ENCODE measurements at places on chromosomes 6 and 20.

DNA sequence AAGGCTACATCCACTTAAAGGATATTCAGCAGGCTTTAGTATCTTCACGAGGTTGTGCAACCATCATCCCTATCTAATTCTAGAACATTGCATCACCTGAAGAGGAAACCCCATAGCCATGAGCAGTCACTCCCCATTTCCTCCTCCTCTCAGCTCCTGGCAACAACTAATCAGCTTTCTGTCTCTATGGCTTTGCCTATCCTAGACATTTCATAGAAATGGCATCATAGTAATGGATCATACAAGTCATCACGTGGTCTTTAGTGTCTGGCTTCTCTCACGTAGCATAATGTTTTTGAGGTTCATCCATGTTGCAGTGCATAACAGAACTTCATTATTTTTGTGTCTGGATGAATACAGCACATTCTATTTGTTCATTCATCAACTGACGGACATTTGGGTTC, 20.5 kb downstream of the SNAI1 start:
- no peak for DNase-seq

- DNase-seq: no peak
These were observed 48.7 kb upstream of the SRSF6 start for GRCh38 chr20:43408848-43409576.

DNA sequence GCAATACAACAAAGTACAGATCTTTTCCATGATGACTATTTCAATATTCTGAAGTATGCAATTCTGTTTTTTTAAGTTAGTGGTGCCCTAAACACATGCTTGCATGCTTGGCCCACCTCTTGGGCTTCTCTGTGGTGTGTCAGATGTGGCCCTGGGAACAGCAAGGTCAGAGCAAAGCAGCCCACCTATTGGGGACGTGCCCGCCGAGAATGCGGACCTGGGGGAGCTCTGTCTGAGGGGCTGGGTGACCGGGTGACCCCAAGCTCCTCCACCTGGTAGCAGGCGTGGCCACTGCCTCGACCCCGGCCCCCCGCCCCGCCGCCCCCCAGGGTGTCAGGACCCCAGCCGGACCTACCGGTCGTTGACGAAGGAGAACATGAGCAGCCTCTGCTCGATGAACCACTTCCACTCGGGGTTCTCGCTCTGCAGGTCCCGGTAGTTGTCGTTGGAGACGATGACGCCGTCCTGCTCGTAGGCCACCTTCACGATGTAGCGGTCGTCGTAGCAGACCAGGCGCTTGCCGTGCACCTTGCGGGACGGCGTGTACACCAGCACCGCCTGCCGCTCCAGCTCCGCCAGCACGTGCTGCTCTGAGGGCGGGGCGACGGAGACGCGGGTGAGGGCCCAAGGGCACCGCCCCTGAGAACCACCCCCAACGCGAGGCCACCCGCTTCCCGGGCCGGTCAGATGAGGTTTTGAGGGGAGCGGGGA, 28.3 kb downstream of the ZC3H12D start:
- DNase-seq: no peak

DNA sequence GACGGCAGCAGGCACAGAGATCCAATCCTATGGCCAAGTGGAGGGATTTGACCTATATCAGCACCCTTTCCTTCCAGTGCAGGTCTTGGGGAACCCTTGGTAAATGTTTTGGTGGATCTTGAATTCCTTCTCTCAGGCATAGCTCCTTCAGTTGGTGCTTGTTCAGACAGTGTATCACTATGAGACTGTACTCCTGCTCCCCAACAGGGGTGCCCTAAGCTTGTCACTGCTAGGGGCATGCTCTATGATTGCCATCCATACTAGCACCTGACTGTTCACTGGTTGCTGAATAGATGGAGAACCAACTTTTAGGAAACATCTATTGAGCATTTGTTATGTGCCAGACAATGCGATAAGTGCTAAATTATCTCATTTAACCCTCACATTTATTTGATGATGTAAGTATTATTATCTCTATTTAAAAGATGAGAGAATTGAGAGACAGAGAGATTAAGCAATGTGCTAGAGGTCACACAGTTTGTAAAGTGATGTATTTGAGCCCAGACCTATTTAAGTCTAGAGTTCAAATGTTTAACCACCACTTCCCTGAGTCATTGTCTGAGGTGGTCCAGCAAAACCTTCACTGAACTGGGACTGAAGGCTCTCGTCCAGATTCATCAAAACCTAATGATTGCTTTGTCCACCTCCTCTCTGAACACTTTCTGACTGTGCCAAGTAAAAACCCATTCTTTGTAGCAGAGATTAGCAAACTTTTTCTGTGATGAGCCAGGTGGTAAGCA, 34.3 kb downstream of the ADGRF1 start:
- DNase-seq: no peak

DNA sequence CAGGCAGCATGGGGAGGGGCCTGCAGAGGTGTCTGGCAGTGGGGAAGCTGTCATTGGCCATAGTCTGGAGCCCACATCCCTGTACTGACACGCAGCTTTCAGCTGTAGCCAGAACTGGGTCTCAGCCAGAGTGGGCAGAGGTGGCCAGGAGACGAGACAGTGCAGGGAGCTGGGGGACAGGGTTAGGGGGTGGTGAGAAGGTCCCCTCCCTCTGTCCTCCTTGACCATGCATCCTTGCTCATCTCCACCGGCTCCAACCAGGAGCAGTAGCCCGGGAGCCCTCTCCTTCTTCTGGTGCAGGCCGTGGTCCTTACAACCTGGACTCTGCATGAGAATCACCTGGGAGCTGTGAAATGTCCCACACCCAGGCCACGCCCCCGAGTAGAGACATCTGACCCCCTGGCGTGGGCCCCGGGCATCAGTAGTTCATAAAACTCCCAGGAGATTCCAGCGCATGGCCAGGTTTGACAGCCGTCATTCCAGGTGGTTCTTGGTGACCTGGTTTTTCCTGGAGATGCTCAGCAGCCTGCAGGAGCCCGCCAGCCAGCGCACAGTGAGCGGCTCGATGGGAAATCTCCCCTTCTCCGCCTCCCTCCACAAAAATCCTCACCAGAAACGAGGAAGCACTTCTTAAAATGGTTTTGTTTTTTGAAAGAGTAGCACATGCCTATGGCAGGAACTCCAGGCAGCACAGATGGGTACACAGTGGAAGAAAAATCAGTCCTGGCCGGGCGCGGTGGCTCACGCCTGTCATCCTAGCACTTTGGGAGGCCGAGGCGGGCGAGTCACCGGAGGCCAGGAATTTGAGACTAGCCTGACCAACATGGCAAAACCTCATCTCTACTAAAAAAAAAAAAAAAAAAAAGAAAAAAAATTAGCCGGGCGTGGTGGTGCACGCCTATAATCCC, 56.2 kb downstream of the ADNP start:
- DNase-seq: no peak

DNA sequence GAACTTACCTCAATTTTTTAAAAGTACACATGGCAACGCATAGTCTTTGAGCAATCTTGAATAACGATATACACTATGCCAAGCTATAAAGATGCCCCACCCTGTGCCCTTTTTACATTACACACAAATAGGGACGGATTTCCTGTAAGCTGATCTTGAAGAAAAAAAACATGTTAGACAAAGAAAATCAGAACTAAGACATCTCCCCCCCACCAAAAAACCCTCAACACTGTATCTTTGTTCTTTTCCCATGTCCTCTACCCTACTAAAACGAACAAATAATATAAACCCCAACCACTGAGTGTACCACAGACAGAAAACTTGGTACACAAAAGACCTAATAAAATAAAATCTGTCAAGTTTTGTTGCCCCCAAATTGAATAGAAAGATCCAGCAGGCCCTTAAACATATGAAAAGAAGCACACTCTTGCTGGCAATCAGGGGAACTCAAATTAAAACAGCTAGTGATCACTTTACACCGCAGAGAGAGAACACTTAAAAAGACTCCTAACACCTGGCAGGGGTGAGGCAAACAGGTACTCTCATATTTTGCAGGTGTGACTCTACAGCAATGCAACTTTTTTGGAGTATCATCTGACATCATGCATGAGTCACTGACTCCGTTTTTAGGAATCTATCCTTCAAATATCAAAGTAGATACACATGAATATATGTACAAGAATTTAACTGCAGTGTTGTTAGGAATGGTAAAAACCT, 29.6 kb downstream of the BACH2 start:
- DNase-seq: no peak

- DNase-seq: no peak
These were observed 65.4 kb downstream of the RPRD1B start for GRCh38 chr20:38098952-38099351.

DNA sequence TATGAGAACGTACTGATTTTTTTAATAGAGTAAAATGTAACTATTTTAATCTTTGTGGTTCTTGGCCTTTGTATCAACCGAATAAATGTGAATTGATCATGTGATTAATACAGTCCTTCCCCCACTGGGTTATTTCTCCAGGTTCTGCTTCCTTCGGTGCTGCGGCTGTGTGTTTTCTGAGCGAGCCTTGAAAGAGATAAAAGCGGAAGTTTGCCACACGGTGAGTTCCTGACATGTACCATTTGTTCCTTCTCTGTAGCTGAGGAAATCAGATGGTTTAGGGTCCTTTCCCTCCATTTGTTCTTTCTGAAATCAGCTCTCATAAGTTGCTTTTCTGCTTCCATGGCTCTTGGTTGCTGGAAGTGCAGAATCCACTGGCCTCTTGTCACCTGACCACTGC, 15.5 kb downstream of the RTF2 start:
- DNase-seq: no peak

GRCh38 chr6:131024565-131024964, 38.5 kb downstream of the EPB41L2 start:
- no peak for DNase-seq

DNA sequence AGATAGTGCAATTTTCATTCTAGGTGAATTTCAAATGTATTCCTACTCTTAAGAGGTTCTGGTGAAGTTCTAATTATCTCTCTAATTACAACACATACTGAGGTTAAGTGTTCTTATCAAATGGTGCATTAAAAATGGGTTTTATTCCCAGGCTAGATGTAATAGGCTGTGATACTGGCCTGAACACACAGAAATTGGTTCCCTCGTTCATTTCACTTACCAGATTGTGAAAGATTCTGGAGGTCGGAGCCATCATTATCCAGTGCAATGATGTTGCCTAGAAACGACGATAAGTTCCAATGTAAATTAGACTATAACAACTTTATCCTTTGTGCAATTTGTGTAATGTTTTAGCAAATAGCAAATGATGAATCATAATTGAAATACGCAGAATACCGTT, 172.6 kb upstream of the SOX4 start:
- no peak for DNase-seq

DNA sequence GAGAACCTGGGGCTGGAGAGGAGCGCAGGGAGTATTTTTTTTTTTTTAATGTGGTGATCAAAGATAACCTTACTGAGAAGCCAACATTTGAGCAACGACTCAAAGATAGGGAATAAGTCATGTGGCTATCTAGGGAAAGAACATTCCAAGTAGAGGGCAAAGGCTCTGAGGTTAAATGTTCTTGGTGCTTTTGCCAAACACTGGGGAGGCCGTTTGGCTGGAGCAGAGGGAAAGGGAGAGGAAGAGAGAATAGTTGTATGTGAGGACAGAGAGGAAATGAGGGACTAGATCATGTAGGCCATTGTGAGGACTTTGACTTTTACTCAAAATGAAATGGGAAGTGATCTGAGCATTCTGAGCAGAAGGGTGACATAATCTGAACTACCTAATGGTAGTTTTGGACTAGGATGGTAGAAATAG, 27.8 kb downstream of the ACSS2 start:
- DNase-seq: no peak

GRCh38 chr6:164130151-164130550, 715.6 kb downstream of the QKI start:
- DNase-seq: no peak

DNA sequence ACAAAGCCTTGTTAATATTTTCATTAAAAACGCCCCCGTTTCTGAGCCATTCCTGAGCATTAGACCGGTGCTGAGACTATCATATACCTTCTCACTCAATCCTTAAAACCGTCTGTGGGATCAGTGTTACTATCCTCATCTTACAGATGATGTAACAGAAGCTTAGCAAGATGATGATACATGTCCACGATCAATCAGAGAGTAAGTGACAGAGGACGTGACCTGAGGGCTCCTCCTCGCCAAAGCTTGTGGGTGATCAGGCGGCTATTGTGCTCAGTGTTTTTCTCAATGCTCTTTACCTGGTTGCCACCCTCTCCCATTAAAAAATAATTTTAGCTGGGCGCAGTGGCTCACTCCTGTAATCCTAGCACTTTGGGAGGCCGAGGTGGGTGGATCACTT, 113.1 kb downstream of the MTHFD1L start:
- no peak for DNase-seq

GRCh38 chr6:112016320-112016719, 37.6 kb upstream of the CCN6 start:
- no peak for DNase-seq

- no peak for DNase-seq
These were observed 78.9 kb upstream of the XRN2 start for GRCh38 chr20:21224217-21224616.

All from immature natural killer cell (primary cell).